Muscle of leg (tissue), 16 donors: ENCODE measurements at places on chromosomes 13 and 19.
A peak's percentile ranks its signal among the peaks of the same experiment; 100 is the strongest.

- no peak for DNase-seq
Observed at GRCh38 chr19:7063764-7064418, 5.4 kb upstream of the MBD3L3 start.

GRCh38 chr19:49151267-49152118 lies 3.7 kb downstream of the HRC start:
- DNase-seq, result peak; percentile 84

DNA sequence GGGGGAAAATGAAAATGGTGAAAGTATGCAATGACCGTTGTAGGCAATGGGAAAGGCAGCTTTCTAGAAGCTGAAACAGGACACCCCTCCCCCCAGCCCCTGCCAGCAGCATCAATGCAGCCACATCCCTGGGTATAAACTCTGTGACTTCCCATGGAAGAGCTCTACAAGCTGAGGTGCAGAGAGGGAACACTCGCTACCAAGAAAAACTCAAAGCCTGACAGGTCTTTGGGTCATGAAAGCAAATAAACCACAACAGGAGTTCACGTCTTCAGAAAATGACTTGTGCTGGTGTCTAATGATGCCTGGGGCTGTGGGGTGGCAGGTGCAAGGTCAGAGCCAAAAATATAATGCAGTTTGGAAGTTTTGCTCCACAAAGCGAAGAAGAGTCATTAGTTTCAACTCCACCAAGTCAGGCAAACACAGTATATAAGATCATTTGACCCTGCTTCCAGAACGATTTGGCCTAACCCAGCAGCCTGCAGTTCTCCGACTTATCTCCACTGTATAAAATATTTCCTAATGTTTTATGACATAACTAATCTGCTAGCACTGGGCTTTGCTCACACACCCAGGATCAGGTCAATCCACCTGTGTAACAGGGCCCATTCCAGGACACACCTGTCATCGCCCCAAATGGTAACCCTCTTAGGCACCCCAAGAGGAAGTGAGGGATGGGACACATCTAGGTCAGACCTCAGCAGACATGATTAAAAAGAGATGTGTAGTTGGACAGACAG lies 102.1 kb downstream of the IRS2 start:
- DNase-seq, result no peak

- no peak for DNase-seq
Observed at GRCh38 chr13:27635266-27635665, 13.6 kb downstream of the POLR1D start.

GRCh38 chr13:33512880-33513554 lies 227.5 kb upstream of the STARD13 start:
- no peak for DNase-seq

- no peak for DNase-seq
Observed at GRCh38 chr19:48051335-48052033, 7.6 kb upstream of the CABP5 start.

- no peak for DNase-seq
Observed at GRCh38 chr13:100541897-100542825, 46.4 kb downstream of the GGACT start.

- no peak for DNase-seq
Observed at GRCh38 chr13:111555268-111555808, 234.9 kb downstream of the TEX29 start.

DNA sequence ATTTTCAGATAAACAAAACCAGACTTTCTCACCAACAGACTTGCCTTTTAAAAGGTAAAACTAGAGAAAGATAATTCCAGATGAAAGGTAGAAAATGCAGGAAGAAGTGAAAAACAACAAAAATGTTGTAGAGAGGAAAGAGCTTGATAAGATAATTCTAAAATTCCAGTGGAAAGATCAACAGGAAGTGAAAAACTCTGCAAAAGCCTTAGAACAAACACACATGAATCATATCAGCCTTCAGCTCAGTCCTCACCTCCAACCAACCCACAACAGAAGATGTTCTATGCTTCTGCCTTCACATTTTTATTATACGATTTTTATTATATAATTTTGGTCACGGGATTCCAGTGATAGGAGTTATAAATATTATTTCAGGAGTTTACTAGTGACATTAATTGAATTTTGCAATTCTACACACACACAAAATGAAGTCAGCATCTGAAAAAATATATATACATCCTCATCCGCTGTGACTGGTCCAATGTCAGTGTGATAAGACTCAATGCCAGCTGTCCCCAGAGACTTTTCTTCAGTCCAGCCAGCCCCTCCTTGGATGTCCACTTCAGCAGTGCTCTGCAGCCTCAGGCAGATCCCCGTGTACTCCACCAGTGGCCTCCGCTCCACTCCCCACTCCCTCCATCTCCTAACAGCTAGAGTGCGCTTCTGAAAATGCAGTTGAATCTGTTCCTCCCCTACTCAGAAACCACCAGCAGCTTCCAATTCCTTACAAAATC lies 57.9 kb downstream of the GADD45B start:
- no peak for DNase-seq

DNA sequence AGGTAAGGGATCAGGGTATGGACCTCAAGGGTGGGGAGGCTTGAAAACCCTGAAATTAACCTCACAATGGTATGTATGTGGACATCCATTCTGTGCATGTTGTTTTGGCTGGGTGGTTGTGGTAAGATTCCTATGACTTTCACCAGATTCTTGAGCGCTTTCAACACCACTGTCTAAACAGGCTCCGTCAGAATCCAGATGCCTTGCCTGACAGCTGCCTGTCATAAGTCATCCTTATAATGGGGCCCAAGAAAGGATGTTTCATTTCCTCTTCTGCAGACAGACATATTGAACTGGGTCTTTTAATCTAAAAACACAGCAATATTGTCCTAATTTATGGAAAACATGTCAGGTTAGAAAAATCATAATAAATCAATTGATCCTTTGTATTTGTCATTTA lies 41.3 kb downstream of the ALOX5AP start:
- DNase-seq, result no peak

DNA sequence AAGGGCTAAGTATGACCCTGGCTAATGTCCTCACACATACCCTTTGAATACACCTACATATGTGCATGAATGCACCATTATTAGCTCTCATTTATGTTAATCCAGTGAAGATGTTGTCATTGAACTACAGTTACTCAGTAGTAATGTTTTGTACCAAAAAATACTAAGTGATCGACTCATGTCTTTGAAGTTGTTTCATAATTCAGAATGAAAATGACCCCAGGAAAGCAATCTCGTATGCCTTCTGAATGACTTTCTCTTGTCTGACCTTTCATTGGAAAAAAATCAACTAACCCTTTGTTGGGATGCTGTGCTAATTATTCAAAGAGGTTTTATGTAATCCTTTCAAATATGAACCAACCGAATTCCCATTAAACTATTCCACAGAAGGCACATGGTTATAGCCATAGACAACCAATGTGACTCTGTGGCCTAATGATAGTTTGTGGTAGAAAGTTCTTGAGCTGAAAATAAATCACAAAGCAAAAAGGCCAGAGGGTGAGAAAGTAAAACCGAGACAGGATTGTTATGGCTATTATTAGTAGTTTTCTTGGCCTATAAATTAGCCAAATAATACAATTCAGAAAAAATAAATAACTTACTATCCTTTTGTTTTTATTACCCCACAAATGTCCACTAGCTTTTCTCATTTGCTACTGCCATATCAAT lies 86.8 kb upstream of the STARD13 start:
- DNase-seq, result no peak

DNA sequence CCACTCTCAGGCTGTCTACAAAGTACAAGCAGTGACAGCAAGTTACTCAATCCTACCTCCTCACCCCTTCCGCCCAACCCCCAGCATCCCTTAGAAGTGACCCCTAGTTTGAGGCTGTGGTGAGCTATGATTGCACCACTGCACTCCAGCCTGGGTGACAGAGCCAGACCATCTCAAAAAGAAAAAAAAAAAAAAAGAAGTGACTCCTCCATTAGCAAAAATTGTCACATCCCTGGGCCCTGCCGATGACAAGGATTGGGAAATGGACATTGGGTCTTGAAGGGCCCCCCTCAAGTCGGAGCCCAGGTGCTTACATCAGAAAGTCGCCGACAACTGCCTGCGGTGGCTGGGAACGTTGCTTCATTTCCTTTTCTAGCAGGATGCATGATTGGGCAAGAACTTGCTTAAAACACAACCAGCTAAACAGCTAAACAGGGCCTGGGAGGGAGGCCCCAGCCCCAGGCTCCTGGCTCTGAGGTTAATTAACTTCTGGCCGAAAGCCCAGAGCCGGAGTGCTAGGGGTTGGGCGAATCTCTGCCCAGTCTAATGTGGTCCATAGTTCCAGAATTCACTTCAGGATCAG lies 15.3 kb downstream of the RAB3D start:
- peak; percentile 86 for DNase-seq

GRCh38 chr19:1018393-1018792 lies 2.5 kb downstream of the TMEM259 start:
- no peak for DNase-seq

DNA sequence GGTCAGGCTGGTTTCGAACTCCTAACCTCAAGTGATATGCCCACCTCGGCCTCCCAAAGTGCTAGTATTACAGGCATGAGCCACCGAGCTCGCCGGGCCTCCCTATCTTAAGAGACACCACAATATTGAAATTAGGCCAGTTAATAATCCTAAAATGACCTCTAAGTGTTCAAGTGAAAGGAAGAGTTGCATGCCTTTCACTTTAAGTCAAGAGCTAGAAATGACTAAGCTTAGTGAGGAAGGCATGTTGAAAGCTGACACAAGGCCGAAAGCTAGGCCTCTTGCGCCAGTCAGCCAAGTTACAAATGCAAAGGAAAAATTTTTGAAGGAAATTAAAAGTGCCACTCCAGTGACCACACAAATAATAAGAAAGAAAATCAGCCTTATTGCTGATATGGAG lies 144.5 kb upstream of the FNDC3A start:
- no peak for DNase-seq

- no peak for DNase-seq
Observed at GRCh38 chr13:41813426-41813825, 147.5 kb downstream of the VWA8 start.

GRCh38 chr19:38813323-38813722 lies 578 bp upstream of the LGALS4 start:
- no peak for DNase-seq

- no peak for DNase-seq
Observed at GRCh38 chr13:79401259-79402070, 4.6 kb downstream of the RBM26 start.
